Stimulated activated CD8-positive, alpha-beta memory T cell treated with anti-CD3 and anti-CD28 coated beads, Interleukin-4, amount 100 ng/mL, for 1 hour (primary cell): ENCODE measurements at places on chromosomes 1 and 21.

GRCh38 chr1:27536767-27537166 lies 46.8 kb upstream of the WASF2 start:
- DNase-seq = no peak

- no peak for DNase-seq
Measured at GRCh38 chr21:46393451-46393940, 65.2 kb upstream of the DIP2A start.

- no peak for DNase-seq
Measured at GRCh38 chr1:196607981-196608380, 259 bp downstream of the KCNT2 start.

GRCh38 chr1:100145116-100145515 lies 12.2 kb downstream of the TRMT13 start:
- DNase-seq = no peak

- DNase-seq = no peak
Measured at GRCh38 chr1:59917026-59917784, 9.4 kb downstream of the CYP2J2 start.

DNA sequence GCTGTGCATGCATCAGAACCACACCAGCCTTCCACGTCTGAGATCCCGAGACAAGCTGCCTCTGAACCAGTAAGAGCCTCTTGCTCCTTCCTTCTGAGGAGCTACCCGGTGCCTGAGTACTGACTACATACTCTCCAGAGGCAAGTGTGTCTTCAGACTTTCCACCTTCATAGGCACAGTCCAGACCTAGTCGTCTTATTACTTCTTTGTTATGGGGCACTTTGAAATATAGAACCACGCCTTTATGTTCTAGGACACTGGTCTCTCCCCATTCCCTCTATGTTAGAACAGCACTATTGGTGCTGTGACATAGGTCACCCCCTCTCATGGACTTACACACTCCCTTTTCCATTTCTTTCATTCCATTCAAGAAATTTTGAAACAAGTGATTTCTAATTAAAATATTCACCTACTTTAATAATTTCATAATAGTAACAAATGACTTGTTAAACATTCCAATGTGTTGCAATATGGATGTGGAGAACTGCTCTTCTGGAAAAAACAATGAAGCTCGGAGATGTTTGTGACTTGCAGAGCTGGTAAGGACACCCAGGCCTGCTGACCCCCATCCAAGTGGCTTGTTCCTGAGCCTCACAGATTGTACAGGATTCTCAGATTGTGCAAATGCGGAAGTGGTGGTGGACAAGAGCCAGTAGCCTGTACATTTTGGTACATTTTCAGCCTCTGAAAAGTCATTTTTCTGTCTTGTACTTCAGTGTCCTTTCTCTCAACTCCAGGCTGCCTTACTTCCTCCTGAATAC lies 76.1 kb upstream of the SIPA1L2 start:
- DNase-seq = no peak

DNA sequence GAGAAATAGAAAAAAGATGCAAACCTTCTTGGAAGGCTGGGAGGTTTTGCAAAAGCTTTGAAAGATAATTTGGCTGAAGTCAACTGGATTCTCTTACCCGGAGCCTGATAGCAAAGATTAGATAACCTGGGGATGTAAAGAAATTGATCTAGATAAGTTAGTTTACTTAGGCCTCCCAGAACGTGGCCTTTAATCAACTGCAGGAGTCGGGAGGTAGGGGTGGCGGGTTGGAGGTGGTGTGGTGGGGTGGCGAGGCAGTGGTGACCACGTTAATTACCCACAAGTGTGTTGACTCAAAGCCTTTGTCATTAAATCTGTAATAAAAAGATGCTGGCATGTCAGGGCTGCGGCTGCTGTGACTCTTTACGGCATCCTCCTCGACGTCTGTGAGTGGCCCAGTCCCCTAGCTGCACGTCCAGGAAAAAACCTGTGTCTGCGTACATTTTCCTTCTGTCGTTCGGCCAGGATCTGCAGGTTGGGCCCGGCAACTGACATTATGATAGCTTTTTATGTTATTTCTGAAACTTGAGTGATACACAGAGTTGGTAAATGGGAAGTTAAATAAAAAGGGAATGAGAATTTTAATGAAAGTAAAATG lies 51.1 kb upstream of the B3GALT2 start:
- DNase-seq = no peak

DNA sequence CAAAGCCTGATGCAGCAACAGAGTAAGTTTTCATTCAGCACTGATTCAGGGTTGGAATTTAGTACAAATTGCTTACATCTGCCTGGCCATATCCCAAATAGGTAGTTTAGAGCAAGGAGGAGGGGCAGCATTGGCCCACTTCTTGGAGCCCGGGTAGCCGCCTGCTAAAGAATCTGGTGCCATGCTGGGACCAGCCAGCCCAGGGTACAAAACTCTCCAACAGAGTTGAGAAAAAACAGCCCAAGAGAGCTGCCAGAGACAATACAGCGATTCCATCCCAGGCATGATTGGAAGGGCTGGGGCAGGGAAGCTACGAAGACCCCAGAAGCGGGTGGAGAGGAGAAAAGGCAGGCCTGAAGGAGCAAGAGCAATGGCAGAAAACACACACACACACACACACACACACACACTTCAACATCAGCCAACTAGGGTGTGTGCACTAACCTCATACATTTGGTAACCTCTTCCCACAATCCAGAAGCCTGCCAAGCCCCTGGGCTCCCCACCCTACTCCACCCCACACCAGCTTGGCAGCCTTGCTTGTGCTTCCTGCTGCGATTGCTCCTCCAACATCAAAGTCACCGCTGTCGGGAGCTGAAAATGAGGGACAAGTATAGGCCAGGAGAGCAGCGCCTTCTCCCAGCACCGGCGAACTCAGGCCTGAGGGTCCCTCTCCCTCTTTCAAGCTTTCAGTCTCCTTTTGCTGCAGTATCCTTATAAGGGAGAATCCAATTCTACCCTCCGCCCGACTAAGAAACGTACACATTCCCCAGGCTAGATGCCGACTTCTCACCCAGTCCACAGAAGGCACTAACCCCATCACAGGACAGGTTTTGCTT lies 1.2 kb downstream of the PIK3C2B start:
- DNase-seq = no peak

DNA sequence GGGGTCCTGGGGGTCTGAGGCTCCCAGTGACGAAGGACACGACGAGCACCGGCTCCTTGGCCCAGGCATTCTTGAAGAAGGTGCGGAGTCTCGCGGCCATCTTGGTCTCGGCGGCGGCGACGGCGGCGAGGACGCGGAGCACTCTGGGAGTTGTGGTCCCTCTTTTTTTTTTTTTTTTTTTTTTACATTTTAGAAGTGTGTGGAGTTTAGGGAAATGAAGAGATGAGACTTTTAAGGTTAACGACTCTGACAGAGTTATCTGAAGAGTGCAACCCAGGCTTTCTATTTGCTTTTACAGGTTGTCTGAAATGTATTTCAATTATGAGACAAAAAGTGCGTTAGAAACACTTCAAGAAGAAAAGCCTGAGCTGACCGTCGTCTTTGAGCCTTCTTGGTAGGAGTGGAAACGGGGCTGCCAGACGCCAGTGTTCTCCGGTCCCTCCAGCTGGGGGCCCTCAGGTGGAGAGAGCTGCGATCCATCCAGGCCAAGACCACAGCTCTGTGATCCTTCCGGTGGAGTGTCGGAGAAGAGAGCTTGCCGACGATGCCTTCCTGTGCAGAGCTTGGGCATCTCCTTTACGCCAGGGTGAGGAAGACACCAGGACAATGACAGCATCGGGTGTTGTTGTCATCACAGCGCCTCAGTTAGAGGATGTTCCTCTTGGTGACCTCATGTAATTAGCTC lies 9.7 kb downstream of the OR2B11 start:
- DNase-seq = peak; percentile 4

DNA sequence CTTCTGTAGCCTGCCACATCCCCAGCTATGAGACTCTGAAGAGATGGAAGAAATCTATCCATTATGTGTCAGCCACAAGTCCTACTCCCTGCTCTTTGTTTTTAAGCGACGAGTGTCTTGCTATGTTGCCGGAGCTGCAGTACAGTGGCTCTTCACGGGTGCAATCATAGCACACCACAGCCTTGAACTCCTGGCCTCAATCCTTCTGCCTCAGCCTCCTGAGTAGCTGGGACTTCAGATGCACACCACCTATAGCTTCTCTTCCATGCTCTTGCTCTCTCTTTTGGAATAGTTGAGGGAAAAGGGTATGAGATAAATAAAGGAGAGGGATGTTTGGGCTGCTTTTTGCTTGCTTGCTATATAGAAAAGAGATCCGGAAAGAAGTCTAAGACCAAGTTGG lies 1.6 kb downstream of the TUFT1 start:
- DNase-seq = no peak

DNA sequence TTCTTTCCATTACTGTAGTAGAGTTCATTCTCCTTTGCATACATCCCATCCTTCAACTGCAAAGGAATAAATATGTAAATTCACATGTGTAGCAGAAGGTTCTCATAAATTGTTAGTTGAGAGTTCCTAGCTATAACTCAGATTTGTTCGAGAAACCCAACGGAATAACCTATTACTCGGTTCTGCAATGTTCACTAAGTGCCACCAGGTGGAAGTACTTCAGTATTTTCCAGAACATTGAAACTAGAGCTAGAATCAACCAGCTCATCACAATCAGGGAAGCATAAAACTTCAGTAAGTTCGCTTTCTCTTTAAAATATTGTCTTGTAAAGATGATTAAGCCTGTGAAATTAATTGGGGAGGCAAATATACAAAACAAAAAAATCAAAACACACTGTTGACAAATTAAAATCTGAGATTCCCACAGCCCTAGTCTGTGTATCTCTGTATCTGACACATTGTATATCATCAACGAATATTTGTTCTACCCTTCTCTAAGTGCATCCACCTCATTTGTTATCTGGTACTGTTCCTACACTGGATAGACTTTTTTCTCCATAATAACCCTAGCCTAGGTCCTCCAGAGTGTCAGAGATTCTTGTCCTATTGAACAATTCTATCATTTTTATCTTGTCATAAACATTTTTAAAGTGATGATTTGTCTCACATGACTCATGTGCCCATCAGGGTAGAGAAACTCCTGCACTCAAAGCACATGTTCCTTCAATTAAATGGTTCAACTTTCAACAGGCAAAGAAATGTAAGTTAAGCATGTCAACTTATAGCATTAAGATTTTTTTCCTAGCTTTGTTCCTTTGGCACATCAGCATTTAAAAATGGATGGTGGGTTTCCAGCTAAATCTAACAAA lies 31.9 kb downstream of the MROH9 start:
- no peak for DNase-seq

- DNase-seq = no peak
Measured at GRCh38 chr1:167996266-167996665, 59.4 kb upstream of the MPC2 start.

DNA sequence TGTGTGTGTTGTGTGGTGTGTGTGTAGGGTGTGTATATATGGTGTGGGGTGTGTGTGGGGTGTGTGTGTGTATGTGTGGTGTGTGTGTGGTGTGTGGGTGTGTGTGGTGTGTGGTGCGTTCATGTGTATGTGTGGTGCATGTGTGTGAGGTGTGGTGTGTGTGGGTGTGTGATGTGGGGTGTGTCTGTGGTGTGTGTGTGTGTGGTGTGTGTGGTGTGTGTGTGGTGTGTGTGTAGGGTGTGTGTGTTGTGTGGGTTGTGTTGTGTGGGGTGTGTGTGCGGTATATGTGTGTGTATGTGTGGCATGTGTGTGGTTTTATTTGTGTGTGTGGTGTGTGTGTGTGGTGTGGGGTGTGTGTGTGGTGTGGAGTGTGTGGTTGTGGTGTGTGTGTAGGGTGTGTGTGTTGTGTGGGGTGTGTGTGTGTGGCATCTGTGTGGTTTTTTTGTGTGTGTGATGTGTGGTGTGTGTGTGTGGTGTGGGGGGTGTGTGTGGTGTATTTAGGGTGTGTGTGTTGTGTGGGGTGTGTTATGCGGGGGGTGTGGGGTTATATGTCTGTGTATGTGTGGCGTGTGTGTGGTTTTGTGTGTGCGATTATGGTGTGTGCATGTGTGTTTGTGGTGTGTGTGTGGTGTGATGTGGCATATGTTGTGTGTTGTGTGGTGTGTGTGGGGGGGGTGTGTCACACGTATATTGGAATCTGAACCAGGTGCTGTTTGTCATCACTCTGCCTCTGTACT lies 17.1 kb upstream of the ZBTB21 start:
- DNase-seq = no peak

DNA sequence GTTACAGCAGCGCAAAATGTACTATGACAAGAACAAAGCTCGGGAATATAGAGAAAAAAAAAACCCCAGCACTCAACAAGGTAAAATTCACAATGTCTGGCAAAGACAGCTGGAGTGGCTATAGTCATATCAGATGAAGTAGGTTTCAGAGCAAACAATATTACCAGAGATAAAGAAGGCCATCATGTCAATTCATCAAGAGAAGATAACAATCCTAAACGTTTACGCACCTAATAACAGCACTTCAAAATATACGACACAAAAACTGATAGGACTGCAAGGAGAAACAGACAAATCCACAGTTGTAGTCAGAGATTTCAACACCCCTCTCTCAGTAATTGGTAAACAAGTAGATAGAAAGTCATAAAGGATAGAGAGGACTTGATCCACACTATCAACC lies 455.2 kb downstream of the PTPRU start:
- DNase-seq = no peak

GRCh38 chr1:231581859-231582258 lies 44.7 kb upstream of the DISC1 start:
- no peak for DNase-seq

DNA sequence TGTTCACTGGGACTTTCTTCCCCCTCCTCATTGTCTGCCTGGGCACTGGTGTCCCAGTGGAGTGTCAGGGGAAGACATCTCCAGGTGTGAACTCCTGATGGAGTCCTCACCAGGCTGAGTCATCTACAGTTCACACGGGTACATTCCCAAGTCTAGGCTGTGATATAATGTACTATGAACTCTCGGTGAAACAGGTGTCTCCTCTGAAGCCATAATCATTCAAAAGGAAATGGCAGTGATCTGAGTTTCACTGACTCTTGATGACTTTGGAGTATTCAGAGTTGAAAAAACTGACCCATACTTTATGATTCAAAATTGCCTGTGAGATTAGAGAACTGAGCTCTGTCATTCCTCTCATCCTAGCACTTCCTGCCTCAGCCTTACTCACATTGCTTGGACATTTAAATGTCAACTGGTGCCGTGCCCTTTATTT lies 9.1 kb downstream of the LAMC2 start:
- no peak for DNase-seq

GRCh38 chr1:187871177-187871845 lies 1042.6 kb downstream of the PLA2G4A start:
- DNase-seq = no peak

DNA sequence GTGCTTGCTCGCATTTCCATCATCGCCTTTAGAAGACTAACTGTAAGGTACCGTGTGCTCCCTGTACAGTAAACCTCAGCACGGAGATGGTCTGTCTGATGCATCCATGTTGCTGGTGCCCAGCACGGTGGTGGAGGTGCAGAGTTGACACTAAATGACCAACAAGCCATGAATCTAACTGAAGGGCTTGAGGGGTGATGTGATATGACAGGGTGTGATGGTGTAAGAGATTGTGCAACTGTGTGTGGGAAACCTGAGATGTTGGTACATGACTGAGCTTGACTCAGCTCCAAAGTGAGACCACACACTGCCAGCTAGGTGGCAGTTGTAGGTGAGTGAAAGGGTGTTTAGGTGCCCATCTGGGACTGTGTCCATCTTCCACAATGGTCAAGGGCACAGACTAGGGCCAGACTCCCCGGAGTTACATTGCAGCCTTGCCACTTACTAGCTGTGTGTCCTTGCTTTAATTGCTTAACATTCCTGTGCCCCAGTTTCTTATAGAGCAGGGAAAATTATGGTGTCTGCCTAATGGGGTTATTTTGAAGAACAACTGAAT lies 21.4 kb downstream of the SLC2A1 start:
- no peak for DNase-seq

GRCh38 chr1:224377676-224378006 lies 21.0 kb downstream of the CNIH4 start:
- no peak for DNase-seq
